Activated CD4-positive, alpha-beta T cell treated with anti-CD3 and anti-CD28 coated beads, Interleukin-2, amount 50 U/mL, for 16 hours (primary cell): ENCODE measurements at places on chromosomes 11 and 22.
A peak's percentile ranks its signal among the peaks of the same experiment; 100 is the strongest.

DNA sequence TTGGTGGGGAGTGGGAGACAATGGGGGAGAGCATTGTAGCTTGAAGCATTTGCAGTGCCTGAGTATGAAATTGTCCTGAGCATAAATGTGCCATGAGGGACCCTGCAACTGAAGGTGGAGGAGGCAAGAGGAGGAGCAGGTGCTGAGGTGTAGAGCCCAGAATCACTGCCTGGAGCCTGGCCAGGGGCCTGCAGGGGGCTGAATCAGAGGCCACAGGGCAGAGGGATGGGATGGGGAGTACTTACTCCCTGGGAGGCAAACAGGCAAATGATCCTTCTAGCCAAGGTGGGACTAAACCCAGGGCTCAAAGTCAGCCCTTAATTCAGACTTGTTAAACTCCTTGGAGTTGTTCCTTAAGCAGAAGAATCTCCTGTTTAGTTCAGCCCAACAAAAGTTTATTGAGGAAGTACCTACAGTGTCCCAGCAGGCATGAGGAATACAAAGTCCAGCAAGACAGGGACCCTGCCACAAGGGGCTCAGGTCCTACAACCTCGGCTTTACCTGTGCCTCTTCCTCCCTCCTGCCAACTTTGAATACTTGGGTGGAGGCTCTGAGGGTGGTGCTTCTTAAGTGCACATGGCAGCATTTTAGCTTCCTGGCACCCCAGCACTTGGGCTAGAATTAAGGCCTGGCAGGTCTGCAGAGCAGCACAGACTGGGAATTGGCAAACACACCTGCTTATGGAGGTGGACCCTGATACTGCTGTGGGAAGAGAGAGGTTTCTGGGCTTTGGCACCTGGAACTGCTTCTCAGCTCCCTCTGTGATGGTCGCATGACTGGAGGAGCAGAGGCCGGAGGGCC, 20.0 kb downstream of the MICAL2 start:
- no peak for DNase-seq

GRCh38 chr22:50417411-50418210, 57.2 kb downstream of the SBF1 start:
- DNase-seq: no peak

GRCh38 chr11:17013548-17014320, 480 bp downstream of the PLEKHA7 start:
- DNase-seq: no peak

GRCh38 chr22:31284281-31285155, 7.8 kb downstream of the PIK3IP1 start:
- no peak for DNase-seq

- DNase-seq: peak; percentile 93
These were observed 4.5 kb upstream of the NCF4 start for GRCh38 chr22:36856121-36856791.

- DNase-seq: no peak
These were observed 9.5 kb downstream of the DCHS1 start for GRCh38 chr11:6646071-6646470.

DNA sequence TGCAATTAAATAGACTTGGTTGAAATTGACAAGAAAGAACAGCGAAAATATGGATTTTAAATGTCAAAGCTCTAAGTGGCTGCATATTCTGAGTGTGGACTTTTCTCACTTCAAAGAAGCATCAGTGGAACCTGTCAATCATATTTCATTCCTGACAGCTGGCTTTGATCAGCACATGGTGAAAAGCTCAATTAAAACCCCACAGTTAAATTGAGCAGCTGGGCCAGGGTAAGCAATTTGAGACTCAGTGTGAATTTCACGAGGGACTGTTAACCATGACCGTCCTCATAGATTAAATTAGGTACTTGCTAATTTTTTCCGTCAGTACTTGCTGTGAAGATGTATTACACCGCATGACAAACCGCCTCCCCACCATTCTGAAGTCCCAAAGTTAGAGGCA, 11.0 kb upstream of the OR10D3 start:
- no peak for DNase-seq

GRCh38 chr11:48169259-48169658, 47.4 kb upstream of the OR4B1 start:
- no peak for DNase-seq

- no peak for DNase-seq
These were observed 167.2 kb upstream of the ZBED5 start for GRCh38 chr11:11025087-11025486.
